ENCODE measurements at places on chromosomes 12 and 14. TPM values are rescaled to one million over a fixed set of nuclear protein-coding genes. Genes with fewer than 3 reads are reported as not detected.

DNA sequence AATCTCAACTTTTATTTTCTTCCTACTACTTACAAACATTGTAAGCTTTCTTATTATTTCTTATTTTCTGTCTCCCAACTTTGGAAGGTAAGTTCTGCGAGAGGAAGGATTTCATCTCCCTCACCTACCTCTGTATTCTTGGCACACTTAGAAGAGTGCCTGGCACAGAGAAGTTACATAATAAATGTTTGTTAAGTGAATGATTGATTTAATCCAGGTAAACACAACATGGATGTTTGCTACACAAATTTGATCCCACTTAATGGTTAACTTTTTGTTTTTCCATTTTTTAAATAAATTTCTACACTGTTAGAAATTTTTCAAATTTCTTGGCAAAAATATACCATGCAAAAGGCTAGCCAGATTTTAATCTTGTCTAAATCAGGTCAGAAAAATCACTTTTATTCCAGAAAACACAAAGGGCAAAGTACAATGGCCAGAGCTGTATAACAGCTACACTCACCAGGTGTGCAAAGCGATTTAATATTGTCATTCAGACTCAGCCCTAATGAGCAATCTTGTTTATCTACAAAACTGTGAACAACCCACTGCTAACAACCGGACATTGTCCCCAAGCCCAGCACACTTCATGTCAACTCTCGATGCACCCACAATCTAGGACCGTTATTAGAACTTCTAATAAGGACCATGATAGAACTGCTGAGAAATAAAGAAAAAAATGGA is 222.1 kb upstream of the EEA1 start:
- no peaks in the 10 kb centered on the region for H3K27me3 ChIP-seq
- DNase-seq = no peak
- H3K4me1 ChIP-seq = peaks cover 53% of the 10 kb centered on the region
- H3K36me3 ChIP-seq = no peaks in the 10 kb centered on the region
- peak overlapping the region; percentile 54 for H3K27ac ChIP-seq
- H3K4me3 ChIP-seq = no peak overlapping the region

The LBHD2 gene
- not detected for total RNA-seq

GRCh38 chr12:1502379-1502720 is 92.0 kb downstream of the FBXL14 start:
- H3K4me3 ChIP-seq = no peak overlapping the region
- H3K27ac ChIP-seq = no peak overlapping the region
- no peaks in the 10 kb centered on the region for H3K27me3 ChIP-seq
- H3K4me1 ChIP-seq = no peaks in the 10 kb centered on the region
- peaks cover 6% of the 10 kb centered on the region for H3K36me3 ChIP-seq

DNA sequence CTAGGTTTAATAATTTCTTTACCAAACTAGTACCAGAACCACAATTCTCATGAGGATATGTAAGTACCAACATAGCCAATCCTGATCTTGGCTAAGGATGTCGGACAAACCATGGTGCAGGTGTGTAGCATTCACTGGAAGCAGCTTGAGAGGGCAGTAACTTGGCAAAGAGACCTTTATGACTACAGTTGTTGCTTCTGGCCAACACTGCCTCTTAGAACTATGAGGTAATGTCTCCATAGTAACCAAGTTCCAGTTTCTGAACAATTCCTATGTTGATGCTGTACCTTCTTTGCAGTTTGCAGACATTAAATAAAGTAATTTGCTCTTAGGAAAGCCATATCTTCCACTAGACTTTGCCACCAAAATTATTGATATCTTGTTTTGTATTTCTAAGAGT is at the start of gene LMNTD1:
LMNTD1 (minus strand) TSS at position 186 of the 400 bp plus-strand sequence. CDS start 324 bp downstream, outside the sequence.
- no peak for DNase-seq
- peaks cover 2% of the 10 kb centered on the region for H3K4me1 ChIP-seq
- no peaks in the 10 kb centered on the region for H3K36me3 ChIP-seq

DNA sequence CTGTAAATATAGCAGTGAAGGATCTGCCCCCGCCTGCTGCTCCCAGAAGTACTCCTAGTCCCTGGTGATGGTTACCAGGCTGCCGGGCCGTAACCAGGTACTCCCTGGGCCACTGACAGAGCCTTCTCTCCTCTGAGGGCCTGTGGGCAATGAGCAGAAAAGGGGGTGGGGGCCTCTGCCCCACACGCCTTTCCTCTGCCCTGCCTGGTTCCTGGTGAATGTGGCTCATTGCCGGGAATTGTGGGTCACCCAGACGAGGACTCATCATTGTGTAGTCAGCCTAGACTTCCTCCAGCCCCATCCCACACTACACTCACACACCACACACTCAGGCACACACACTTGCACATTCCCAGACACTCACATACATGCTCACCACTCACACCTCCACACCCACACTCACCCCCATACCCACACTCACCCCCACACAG is 35.7 kb upstream of the ACTN1 start:
- no peak overlapping the region for H3K27ac ChIP-seq
- DNase-seq = no peak
- no peaks in the 10 kb centered on the region for H3K27me3 ChIP-seq
- H3K4me3 ChIP-seq = no peak overlapping the region
- peaks cover 5% of the 10 kb centered on the region for H3K4me1 ChIP-seq

DNA sequence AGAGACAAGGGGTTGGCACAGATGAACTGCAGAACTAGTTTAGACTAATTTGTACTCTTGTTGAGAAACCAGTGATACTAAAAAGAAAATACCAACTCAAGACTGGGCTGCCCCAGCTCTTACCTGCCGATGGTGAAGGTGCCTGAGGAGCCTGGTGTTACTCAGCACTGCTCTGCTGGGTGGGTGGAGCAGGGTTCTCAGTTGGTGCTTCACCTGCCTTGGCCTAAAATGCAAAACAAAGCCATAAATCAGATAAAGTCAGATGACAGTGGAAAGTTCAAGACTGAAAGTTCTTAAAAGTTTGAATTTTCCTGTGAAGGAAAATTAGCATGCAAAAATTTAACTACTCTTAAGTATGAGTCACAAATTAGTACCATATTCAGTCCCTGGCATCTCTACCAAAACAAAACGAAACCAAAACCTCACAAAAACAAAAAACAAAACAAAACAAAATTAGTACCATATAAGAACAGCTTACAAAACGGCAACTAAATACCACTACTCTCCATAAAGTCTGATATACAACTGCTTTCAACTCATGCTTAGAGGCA is 21.9 kb downstream of the YBX3 start:
- peaks cover 32% of the 10 kb centered on the region for H3K36me3 ChIP-seq
- no peaks in the 10 kb centered on the region for H3K4me1 ChIP-seq
- no peak for DNase-seq
- no peaks in the 10 kb centered on the region for H3K27me3 ChIP-seq

GRCh38 chr12:129607756-129608155 is 296.1 kb downstream of the TMEM132D start:
- H3K4me3 ChIP-seq = peak overlapping the region; percentile 7
- peak overlapping the region; percentile 84 for H3K27ac ChIP-seq
- DNase-seq = no peak
- H3K4me1 ChIP-seq = peaks cover 23% of the 10 kb centered on the region
- H3K36me3 ChIP-seq = no peaks in the 10 kb centered on the region

GRCh38 chr12:112285600-112286401 is 96.4 kb downstream of the HECTD4 start:
- H3K4me3 ChIP-seq = no peak overlapping the region
- DNase-seq = no peak
- H3K4me1 ChIP-seq = no peaks in the 10 kb centered on the region
- no peaks in the 10 kb centered on the region for H3K27me3 ChIP-seq
- no peak overlapping the region for H3K27ac ChIP-seq
- peaks cover 11% of the 10 kb centered on the region for H3K36me3 ChIP-seq

DNA sequence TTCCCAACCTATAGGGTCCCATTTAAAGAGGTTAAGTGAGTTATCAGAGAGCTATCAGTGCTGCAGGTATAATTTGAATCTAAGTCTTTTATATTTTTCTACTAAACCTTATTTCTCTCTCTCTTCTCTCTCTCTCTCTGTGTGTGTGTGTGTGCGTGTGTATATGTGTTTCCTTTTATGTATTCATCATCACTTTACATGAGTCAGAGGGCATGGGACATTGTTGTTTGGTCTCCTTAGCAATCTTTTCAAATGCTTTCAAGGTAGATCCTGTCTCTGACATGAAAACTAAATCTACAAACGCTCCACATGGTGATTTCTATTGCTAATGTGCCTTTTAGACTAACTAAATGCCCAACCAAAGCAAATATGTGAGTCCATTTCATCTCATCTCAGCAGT is 459.7 kb downstream of the BTG1 start:
- DNase-seq = no peak
- no peak overlapping the region for H3K4me3 ChIP-seq
- H3K36me3 ChIP-seq = no peaks in the 10 kb centered on the region
- H3K27ac ChIP-seq = no peak overlapping the region
- peaks cover 2% of the 10 kb centered on the region for H3K4me1 ChIP-seq

The KLRC1 gene
- not detected for total RNA-seq

GRCh38 chr12:44837114-44837755 is 38.9 kb downstream of the NELL2 start:
- no peaks in the 10 kb centered on the region for H3K36me3 ChIP-seq
- no peak for DNase-seq
- H3K4me3 ChIP-seq = no peak overlapping the region
- peaks cover 2% of the 10 kb centered on the region for H3K4me1 ChIP-seq

The CAPS2 gene
- 12.7 TPM for total RNA-seq

DNA sequence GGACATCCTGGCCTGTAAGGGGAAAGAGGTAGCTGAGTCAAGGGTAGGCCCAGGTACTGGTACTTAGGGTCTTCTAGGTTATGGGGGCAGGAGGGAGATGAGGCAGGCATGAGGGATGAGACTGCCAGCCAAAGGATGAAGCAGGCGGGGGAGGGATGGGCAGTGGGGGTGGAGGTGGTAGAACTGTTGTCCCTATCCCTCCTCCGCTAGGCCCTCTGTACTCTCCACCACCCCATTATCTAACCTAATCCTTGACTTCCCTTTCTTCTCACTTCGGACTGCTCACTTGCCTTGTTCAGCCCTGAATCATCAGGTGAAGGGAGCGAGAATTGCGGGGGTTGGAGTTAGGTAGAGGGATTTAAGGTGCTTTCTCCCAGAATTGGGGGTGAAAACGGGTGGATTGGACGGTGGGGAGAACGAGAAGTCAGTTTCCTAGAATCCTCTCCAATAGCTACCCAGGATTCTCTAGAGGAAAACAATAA is 562 bp downstream of the PAN2 start:
- H3K4me3 ChIP-seq = peak overlapping the region; percentile 89
- peaks cover 11% of the 10 kb centered on the region for H3K4me1 ChIP-seq
- H3K36me3 ChIP-seq = no peaks in the 10 kb centered on the region

The CFAP54 gene
- 5.9 TPM for total RNA-seq

The LIN52 gene
- total RNA-seq = 13.4 TPM

DNA sequence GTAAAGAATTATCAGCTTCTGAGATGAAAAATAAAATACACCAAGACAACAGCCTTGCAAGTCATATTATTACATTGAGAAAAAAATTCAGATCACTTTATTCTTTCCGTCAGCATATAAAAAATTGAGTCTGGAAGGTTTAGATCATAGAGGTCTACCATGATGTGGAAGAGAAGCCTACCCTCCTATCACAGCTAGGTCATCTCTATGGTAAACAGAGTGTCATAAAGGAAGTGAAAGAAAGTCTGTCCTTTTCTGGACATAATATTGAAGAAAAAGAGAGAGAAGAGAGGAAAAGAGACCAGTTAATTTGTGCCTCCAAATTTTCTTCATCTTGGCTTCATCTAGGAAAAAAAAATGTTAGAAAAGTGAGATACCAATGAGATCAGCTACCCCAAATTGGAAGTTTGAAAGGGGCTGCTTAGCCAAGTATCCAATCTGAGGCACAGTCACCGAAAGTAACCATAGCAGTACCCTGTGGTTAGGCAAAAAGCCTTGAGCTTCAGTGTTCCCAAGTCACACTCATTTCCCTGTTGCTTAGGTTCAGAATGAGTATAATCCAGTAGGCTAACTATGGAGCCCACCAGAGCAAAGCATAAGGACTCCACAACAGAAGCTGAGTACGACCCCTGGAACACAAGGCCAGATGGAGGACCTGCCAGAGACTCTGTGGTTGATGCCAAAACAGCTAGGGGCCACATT is 38.1 kb downstream of the DUSP6 start:
- no peak for DNase-seq
- peaks cover 13% of the 10 kb centered on the region for H3K4me1 ChIP-seq
- H3K36me3 ChIP-seq = no peaks in the 10 kb centered on the region

DNA sequence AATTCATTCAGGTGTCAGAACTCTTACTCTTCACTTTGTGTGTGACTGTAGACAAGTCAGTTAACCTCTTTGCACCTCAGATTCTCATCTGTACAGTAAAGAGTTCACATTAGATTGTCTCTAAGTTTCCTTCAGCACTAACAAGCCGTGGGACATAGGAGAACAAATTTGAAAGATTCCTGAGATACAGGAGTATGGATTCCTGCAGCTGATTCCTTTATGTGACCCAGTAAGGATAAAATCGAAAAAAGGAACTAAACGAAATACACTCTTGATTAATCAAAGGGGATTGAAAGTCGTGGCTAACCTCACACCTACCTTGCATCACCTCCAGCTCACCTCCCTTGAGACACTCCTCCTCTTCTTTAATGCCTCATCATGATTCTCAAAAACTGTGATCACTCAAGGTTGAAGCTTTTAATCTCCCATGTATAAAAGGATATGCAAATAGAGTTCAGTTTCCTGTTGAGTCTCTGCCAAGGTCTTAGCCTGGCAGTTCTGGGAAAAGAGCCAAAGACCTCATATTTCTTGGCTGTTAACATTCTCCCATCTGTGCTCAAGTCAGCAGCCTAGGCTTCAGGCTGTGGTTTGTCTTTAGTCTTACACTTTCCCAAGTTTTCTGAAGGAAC is 156.6 kb downstream of the DAD1 start:
- no peaks in the 10 kb centered on the region for H3K36me3 ChIP-seq
- H3K27me3 ChIP-seq = peaks cover 18% of the 10 kb centered on the region
- H3K4me1 ChIP-seq = peaks cover 13% of the 10 kb centered on the region
- no peak overlapping the region for H3K4me3 ChIP-seq
- no peak overlapping the region for H3K27ac ChIP-seq

GRCh38 chr14:49769171-49769570 is 1.2 kb downstream of the KLHDC2 start:
- DNase-seq = no peak
- H3K27me3 ChIP-seq = no peaks in the 10 kb centered on the region
- peak overlapping the region; percentile 100 for H3K27ac ChIP-seq
- peaks cover 2% of the 10 kb centered on the region for H3K36me3 ChIP-seq

The WNT1 gene
- not detected for total RNA-seq

GRCh38 chr12:9646794-9647781 is 22.4 kb upstream of the CLEC2D start:
- H3K4me1 ChIP-seq = peaks cover 42% of the 10 kb centered on the region
- peaks cover 13% of the 10 kb centered on the region for H3K36me3 ChIP-seq
- peak overlapping the region; percentile 97 for H3K27ac ChIP-seq
- no peaks in the 10 kb centered on the region for H3K27me3 ChIP-seq
- peak overlapping the region; percentile 93 for H3K4me3 ChIP-seq

DNA sequence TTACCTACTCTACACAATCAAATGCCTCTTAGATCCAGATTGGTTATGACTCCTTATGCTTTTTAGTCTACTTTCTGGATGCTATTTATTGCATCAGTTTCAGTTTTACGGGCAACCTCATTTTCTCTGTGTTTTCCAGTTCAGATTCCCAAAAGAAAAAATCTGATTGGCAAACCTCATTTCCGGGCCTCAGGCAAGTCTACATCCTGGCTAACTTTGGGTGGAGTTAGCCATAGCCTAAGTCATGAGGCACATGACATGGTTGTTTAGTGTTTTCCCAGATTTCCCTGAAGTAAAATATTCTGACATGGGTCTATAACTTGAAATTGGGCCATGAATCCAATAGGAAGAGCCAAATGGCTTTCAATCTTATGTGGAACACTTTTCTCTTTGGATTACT is 339.7 kb downstream of the NUAK1 start:
- no peaks in the 10 kb centered on the region for H3K27me3 ChIP-seq
- no peak overlapping the region for H3K4me3 ChIP-seq
- no peak overlapping the region for H3K27ac ChIP-seq
- H3K4me1 ChIP-seq = peaks cover 2% of the 10 kb centered on the region
- DNase-seq = no peak
- H3K36me3 ChIP-seq = no peaks in the 10 kb centered on the region

GRCh38 chr12:6092784-6093722 is 31.4 kb downstream of the VWF start:
- H3K27ac ChIP-seq = peak overlapping the region; percentile 81
- H3K36me3 ChIP-seq = no peaks in the 10 kb centered on the region
- no peak overlapping the region for H3K4me3 ChIP-seq
